ENCODE measurements at places on chromosomes 4 and X.

DNA sequence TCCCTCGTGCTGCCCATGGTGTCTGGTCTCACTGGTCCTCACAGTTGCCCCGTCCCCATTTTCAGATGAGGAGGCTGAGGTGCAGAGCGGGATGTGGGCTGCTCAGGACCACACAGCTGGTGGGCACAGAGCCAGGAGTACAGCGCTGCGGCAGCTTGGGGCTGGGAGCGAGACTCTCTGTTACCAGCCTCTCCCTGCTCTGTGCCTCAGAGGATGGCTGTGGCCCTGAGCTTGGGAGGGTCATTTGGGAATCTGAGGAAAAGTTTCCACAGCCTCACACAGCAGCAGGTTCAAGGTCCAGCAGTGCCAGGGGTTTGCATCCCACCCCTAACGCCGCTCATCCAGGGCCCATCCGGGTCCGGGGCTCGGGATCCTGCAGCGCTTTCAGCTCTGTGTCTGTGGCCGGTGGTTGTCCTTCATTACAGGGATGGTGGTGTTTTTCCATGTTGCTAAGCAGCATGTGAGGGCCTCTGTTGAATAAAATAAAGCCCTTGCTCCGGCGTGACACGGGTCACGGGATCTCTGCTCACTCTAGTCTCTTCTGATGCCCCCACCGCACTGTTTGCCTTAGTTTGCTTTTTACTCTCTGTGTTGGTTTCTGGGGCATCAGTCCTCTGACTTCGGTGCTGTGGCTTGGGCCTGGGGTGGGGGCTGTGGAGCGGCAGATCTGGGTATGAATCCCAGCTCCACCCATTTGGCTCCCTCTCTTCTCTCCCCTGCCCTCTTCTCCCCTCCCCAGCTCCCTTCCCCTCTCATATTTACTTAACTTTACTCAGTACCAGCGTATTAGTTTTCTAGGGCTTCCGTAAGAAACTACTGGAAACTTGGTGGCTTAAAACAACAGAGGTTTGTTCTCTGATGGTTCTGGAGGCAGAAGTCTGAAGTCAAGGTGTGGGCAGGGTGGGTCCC is 6.5 kb downstream of the WFS1 start:
- DNase-seq = no peak

DNA sequence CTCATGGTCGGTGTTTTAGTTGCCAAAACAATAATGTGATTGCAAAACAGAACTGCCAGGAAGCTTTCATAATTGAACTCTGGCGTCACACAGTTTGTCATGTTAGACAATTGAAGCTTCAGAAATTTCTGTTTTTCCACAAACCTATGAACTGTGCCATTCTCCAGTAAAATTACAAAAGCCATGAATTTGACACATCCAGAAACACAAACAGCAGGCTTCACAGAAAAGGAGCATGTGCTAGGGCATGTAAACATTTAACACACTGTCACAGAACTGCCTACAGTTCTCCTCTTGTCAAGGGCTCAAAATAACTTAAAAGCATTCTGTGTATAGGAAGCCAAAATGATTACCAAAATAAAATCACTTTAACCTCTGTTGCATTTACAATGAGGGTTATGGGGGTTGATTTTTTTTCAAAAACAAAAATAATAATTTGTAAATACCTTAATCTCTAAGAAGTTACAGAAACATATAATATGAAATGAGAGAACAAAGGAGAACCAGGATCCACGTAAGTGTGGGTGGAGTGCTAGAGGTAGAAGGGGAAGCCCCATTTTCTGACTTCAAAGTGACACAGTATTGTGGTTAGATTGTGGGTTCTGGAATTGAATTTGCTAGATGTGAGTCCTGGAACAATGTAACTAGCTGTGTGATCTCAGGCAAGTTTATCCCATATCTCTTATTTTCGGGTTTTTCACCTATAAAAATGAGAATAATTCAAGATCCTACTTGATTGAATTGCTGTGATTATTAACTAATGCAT is 295.0 kb downstream of the CENPC start:
- DNase-seq = no peak

GRCh38 chr4:58688568-58688967 is 1578.4 kb upstream of the IGFBP7 start:
- DNase-seq = no peak

GRCh38 chrX:50108264-50108663 is 92.5 kb downstream of the AKAP4 start:
- DNase-seq = no peak

DNA sequence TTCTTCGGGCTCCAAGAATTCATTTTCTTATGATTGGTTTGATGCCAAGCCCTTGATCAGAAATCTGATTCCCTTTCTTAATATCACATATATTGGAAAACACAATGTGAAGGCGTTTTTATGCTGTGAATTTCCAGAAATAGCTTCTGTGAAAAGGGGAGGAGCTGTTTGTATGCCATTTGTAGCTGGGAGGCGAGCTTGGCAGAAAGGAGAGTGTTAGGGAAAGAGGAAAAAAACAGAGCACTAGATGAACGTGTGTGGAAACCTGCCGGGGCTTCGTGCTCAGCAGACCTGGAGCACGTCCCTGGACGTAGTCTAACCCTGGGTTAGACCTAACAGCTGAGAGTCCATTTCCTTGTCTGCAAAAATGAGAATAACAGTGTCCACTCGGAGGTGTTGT is 3.4 kb downstream of the CLCN4 start:
- DNase-seq = no peak

- DNase-seq = no peak
Observed at GRCh38 chrX:86171366-86171765, 23.1 kb downstream of the DACH2 start.

GRCh38 chr4:8540991-8541390 is 39.2 kb upstream of the GPR78 start:
- DNase-seq = no peak

GRCh38 chrX:68999356-68999755 is 165.9 kb downstream of the PJA1 start:
- no peak for DNase-seq

GRCh38 chrX:133497356-133497755 is 82.1 kb upstream of the GPC4 start:
- DNase-seq = no peak

DNA sequence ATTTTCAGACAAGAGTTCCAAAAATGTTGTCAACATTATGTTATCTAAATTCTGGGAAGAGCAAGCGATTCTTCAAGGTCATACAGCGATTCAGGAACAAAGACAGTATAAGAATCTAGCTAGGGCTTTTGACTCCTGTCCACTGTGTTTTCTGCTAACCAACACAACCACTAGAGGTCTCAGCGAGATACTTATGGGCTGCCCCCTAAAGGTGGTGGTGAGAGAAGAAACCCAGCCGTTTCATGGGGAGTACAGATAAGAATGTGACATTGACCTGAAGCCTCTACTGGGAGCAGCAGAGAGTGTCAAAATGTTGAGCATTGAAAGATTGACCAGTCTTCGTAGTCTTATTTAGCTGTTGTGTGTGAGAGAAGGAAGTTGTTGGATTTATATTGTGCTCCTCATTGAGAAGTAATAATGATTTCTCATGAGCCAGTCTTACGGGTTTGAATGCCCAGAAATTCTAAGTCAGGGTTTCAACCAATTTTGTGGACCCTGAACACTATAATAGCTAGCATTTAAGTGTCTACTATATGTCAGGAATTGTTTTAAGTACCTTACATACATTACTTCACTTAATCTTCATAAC is 168.3 kb downstream of the SPRY1 start:
- DNase-seq = peak; percentile 40

- DNase-seq = no peak
Observed at GRCh38 chrX:78133238-78133960, 6.1 kb downstream of the TAF9B start.

GRCh38 chr4:186688150-186688943 is 35.3 kb downstream of the FAT1 start:
- no peak for DNase-seq

GRCh38 chrX:13955095-13955647 is 74.5 kb downstream of the GEMIN8 start:
- DNase-seq = no peak

- DNase-seq = no peak
Observed at GRCh38 chr4:75229806-75230570, 284.2 kb downstream of the RCHY1 start.

DNA sequence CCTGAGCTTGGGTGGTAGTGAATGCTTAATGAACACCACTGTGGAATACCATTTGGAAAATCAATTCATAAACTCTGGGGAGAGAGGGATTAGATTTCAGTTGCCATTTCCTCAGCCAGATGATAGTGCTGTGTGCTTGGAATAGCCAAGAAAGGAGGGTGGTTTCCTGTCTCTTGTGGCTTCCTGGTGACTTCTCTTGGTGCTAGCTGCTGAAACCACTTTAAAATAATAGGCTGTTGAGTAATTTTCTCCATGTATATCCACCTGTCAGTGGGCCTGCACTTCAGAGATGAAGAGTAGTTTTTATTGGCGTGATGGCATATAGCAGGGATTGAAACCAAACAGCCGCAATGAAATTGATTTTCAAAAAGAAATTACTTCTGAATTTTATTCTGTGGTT is 11.8 kb downstream of the EDA start:
- DNase-seq = no peak

GRCh38 chr4:125390126-125390525 is 75.4 kb downstream of the FAT4 start:
- no peak for DNase-seq

GRCh38 chr4:54110019-54110416 is 10.1 kb downstream of the GSX2 start:
- no peak for DNase-seq

- DNase-seq = no peak
Observed at GRCh38 chrX:77167993-77168392, 279.2 kb upstream of the FGF16 start.

GRCh38 chr4:82758701-82759685 is 39.6 kb downstream of the SCD5 start:
- DNase-seq = no peak

GRCh38 chr4:25769251-25769650 is 93.5 kb downstream of the SEL1L3 start:
- DNase-seq = no peak

- DNase-seq = no peak
Observed at GRCh38 chr4:1019729-1020470, 8.5 kb downstream of the FGFRL1 start.

- DNase-seq = peak; percentile 46
Observed at GRCh38 chrX:9352694-9353411, 112.0 kb upstream of the TBL1X start.

DNA sequence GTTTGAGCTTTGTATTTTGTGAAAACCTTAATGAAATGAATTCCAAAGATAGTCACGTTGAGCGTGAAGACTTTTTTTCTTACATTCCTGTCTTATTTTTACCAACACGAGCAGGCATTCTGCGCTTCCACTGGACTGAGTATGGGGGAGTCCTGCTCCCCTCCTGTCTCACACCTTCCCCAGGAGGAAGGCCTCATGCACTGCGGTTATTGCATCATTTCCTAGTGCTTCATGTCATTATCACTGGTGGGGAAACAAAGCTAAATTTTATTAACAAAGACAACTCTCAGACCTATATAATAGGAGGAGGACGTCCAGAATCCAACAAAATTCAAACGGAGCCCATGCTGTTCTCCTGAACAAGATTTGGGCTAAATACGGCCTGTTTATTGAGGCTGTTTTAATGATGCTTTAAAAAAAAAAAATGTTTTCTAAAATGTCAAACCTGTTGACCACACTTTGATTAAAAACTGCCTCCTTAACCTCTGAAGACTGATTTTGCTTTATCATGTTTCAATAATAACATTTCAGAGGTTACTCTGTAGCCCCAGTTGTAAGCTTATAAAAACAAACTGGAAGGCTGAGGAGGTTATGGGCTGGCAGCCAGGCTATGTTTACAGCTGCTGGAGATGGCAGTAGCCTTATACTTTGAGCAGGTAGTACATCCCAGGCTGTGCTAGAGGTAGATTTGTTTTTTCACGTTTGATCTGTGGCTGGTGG is 118.0 kb downstream of the SOWAHB start:
- DNase-seq = no peak

GRCh38 chr4:85092536-85092935 is 126.0 kb upstream of the WDFY3 start:
- DNase-seq = no peak

GRCh38 chr4:173345648-173346047 is 11.5 kb upstream of the HMGB2 start:
- DNase-seq = no peak

- DNase-seq = no peak
Observed at GRCh38 chr4:158871335-158871724, 102.5 kb downstream of the FNIP2 start.

DNA sequence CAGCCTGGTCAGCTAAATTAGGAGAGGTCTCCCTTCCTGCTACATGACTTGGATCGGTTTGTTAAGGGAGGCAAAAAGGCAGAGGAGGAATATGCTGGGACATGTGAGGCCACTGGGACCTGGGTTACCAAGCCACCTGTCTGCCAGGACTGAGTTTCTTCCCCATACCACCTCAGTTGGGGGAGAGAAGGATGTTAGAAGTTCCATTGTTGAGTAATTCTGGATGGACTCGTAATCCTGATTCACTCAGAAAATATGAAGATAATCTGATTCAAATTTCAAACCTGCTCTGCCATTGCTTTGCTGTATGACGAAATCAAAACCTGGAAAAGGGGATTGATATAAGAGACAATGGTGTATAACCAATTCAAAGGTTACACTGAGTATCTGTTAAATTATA is 97.4 kb upstream of the S100G start:
- no peak for DNase-seq

DNA sequence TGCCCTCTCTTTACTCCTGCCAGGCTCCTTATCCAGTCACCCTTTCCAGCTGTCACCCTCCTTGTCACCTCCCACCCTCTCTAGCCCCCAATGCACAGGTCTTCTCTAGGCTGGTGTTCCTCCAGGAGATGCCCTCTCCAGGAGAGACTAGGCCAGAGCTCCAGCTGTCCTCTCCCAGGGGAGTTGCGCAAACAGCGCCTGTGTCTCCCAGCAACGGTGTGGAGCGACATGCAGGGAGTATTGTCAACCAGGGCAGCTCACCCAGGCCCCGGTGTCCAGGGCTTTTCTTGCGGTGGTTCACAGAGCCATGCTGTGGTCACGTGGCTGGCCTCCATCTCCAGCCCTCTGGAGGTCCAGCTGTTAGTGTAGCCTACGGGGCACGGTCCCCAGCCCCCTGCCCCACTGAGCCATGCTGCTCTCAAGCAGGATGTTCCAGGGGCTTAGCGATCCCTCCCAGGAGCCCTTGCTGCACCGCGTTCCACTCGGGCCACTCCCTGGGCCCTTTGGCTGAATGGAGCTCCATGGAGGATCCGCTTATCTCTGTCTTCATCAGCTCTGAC is 34.8 kb downstream of the CCNQ start:
- DNase-seq = no peak

- no peak for DNase-seq
Observed at GRCh38 chrX:106378616-106379015, 210.5 kb downstream of the PWWP3B start.

- no peak for DNase-seq
Observed at GRCh38 chrX:25181775-25182174, 166.0 kb upstream of the ARX start.

DNA sequence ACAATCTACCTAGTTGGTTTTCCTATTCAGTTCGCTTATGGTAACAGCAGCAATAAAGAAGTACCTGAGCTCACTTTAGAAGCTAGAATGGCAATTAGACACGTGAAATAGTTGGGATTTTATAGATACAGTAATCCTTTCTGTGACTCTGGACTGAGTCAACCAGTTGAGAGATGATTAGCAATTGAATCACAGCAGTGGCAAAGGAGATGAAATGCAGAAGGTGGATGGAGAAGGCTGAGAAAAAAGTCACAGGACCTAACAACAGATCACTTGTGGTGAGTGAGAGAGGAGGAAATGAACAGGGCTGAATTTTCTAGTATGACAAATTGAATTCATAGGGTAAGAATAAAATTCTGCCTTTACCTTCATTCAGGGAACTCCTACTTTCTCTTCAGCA is 197.1 kb upstream of the MAGEB18 start:
- no peak for DNase-seq

- DNase-seq = no peak
Observed at GRCh38 chr4:170805352-170805751, 715.6 kb upstream of the AADAT start.

- no peak for DNase-seq
Observed at GRCh38 chrX:10043386-10043785, 76.2 kb downstream of the CLDN34 start.

Measured in CD4-positive, alpha-beta T cell treated with Interleukin-6 at 100 ng/mL for 8 hours (primary cell).